HS-5 (cell line): ENCODE measurements at places on chromosomes 3 and 15.

DNA sequence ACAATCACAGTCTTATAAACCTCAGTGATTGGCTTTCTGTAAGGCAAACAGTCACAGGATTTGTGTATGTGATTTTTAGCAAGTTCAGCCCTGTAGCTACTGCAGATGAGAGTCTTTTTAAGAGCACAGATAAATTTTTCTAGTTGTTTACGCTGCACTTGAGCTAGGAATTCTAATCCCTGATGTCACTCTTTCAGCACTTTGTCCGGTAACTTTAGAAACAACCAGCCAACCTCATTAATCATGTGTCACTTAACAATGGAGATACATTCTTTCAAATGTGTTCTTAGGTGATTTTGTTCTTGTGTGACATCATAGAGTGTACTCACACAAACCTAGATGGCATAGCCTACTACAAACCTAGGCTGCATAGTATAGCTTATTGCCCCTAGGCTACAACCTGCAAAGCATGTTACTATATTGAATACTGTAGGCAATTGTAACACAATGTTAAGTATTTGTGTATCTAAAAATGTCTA lies 36.8 kb upstream of the GOLGA6L2 start:
- no peak for DNase-seq

- no peak for DNase-seq
Observed at GRCh38 chr3:115513416-115513800, 109.9 kb upstream of the GAP43 start.

- no peak for DNase-seq
Observed at GRCh38 chr3:23588547-23588946, 217.2 kb upstream of the UBE2E1 start.

DNA sequence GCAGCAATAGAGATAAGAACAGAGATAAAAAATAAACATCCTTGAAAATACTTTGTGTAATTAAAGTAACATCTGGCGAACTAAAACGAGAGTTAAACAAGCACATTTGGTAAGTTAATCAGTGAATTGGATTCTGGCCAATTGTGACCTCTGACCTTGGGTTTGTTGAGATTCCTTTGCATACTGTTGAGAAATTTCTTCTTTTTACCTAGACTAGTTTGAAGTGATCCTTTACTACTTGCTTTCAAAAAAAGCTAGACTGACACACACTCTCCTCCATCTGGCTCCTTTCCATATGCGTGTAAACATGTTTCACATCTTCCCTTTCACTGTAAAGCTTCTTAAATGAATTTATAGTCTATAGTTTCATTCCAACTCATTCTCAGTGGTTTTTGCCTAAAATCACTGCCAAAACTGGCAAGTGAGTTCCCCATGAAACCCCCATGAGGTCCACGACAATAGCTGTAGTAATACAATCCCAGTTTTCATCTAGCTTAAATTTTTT lies 17.3 kb upstream of the GBE1 start:
- no peak for DNase-seq

DNA sequence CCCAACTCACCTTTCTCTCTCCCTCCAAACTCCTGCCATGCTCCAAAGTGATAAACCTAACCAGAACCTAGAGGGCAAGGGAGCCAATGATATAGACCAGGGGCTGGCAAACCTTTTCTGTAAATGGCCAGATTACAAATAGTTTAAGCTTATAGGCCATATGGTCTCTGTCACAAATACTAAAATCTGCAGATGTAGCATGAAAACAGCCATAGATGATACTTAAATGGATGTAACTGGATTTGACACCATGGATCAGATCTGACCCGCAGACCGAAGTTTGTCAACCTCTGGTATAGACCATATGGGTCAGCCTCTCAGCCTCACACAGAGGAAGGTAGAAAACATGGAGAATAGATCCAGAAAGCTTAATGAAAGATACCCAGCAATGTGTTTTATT lies 165.2 kb upstream of the STT3B start:
- DNase-seq, result no peak

- no peak for DNase-seq
Observed at GRCh38 chr3:5096336-5097008, 25.6 kb upstream of the ARL8B start.

GRCh38 chr3:47011371-47011770 lies 31.9 kb downstream of the NBEAL2 start:
- no peak for DNase-seq

DNA sequence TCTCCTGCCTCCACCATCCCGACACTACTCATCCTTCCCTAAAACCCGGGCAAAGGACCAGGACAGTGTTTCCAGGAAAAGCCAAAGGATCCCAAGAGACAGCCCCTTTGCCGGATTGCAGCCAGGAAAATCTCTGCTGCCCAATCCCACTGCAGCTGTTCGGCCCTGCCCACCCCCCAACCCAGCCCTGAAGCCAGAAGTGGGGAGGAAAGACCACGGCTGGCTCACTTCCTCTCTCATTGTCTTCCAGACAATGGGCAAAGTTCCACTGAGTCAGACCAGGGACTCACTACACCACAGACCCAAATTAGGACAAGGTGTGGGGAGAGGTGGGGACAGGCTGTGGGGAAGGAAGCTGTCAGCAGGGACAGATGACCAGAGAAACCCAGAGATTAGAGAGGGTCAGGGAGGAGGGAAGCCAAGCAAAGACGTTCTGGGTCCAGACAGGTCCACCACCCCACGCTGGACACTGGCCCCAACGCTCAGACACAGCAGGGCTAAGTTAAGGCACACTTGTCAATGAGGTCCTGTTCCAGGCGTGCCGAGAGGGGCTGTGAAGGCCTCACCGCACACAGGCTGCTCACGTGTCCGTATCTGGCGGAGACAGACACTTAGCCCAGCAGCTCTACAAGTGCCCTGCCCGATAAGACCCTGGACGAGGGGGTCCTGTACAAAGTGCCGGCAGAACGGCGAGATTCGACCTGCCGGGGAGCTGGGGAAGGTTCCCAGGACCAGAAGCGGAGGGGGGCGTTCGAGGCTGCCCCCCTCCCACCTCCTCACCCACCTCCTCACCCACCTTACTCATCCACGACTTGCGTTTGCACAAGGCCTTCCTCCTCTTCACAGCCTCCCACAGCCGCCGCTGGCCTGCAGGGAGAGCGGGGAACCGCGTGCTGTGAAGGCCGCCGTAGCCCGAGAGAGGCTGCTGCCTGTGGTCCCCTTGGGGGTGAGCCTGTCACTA lies 21.9 kb downstream of the TNK2 start:
- DNase-seq, result no peak

DNA sequence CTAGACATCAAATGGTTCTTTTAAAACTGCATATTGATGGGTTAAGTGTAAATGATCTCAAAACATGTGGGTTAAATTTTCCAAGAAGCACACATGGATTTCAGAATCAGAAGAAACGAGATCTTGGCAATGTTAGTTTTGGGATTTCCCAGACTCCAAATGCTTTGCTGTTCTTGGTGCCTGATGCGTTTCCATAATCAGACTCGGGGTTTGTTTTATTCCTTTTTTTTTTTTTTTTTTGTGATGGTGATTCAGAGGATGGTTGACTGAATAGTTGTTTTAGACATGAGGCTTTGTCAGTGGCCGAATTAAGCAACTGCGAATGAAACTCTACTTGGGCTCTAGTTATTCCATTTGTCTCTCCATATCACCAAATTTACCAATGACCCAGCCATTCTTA lies 52.2 kb upstream of the FAM98B start:
- no peak for DNase-seq

DNA sequence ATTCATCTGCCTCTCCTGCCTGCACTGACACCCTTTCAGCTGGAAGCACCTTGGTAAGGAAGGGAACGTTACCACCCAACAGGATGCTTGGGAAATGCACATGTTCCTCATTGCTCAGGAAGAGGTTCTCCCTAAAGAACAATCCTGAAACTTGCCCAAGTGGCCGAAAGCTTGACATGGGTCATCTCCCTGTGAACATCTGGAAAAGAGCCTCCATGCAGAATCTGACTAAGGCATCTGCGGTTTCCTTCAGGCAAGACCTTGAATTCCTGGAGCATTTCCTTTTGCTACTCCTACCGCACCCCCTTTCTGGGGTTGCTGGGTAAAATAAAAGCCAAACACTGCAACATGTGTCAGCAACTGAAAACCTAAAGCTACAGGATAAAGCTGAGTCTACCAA lies 68.7 kb upstream of the SNRK start:
- DNase-seq, result no peak

GRCh38 chr3:106403371-106404145 lies 534.7 kb upstream of the CBLB start:
- no peak for DNase-seq

DNA sequence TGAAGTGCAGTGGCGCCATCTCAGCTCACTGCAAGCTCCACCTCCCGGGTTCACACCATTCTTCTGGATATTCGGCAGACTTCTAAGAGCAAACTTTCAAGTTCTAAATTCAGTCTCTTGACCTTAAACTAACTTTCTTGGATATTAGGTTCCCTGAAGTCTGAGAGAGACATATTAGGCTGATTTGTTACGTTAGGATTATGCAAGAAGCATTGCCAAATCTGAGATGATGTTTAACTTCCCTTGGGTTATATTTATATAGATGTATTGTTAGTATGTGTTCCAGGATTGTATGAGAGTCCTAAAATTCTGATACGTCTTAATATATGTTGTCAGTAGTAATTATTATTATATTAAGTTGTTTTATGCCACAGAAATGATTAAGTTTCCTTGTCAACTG lies 80.1 kb downstream of the SLC6A1 start:
- no peak for DNase-seq

DNA sequence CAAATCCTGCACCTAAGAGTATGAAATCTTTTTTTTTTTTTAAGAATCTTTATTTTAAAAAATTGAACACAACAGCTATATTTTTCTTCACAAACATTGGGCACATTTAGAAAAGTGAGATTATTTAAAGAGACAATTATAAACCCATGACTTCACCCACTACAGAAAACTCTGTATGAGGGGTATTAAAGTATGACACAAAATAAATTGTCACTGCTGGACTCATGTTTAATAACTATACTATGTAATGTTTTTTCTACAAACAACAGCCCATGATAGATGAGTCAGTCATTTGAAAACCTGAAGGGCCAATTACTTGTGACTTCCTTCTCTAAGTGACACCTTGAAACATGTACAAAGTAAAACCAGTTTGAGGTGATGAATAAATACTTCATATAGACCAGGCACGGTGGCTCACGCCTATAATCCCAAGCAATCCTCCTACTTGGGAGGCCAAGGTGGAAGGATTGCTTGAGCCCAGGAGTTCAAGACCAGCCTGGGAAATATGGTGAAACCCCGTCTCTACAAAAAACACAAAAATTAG lies 36.0 kb downstream of the AQR start:
- no peak for DNase-seq

- DNase-seq, result peak; percentile 76
Observed at GRCh38 chr3:42179110-42179725, 86.8 kb downstream of the CCK start.

- DNase-seq, result no peak
Observed at GRCh38 chr15:66502491-66502890, 2.2 kb downstream of the RPL4 start.

DNA sequence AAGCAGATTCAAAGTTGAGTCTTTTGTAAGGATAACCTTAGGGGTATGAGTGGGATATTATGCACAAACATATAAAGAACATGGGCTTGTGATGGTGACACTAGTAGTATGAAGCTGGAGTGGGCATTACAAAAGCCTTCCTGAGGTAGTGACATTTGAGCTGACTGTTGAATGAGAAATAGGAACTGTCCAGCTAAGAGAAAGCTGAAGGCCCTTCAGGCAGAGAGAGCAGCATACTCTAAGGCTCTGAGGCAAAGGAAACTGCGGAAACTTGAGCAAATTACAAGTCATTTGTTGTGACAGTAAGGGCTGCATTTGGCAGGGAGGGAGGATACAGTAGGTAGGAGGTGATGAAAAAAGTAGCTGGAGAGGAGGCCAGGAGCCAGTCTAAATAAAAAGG lies 190.7 kb upstream of the CD96 start:
- no peak for DNase-seq

DNA sequence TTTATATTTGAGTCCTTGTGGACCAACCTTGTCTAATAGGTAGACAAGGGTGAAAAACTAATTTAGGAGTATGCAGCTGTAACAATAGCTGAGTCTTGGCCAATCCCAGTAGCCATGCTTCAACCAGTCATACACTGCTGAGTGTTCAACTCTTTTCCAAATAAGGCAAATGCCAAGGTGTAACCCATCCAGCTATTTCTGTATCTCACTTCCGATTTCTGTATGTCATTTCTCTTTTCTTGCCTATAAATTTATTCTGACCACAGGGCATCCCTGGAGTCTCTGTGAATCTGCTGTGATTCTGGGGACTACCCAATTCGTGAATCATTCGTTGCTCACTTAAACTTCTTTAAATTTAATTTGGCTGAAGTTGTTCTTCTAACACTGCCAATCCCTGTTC lies 93.2 kb downstream of the MAGI1 start:
- no peak for DNase-seq

DNA sequence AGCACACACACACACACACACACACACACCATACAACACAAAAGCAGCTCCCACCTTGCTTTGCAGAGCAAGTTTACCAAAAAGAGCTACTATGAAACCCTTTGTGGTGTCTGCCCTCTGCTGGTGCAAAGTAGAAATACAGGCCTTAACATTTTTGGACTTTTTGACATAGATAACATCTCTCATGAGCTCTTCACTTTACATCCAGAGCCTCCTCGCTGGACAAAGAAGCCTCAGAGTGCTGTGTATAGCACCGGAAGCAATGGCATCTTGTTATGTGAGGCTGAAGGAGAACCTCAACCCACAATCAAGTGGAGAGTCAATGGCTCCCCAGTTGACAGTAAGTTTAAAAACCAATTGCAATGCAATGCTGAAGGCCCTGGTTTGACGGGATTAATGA lies 157.9 kb downstream of the CHL1 start:
- DNase-seq, result no peak

GRCh38 chr3:7667774-7668173 lies 806.9 kb downstream of the GRM7 start:
- DNase-seq, result no peak

GRCh38 chr3:150278843-150279381 lies 129.2 kb upstream of the TSC22D2 start:
- DNase-seq, result no peak

- DNase-seq, result no peak
Observed at GRCh38 chr3:104385421-104385820, 981.3 kb upstream of the ALCAM start.

DNA sequence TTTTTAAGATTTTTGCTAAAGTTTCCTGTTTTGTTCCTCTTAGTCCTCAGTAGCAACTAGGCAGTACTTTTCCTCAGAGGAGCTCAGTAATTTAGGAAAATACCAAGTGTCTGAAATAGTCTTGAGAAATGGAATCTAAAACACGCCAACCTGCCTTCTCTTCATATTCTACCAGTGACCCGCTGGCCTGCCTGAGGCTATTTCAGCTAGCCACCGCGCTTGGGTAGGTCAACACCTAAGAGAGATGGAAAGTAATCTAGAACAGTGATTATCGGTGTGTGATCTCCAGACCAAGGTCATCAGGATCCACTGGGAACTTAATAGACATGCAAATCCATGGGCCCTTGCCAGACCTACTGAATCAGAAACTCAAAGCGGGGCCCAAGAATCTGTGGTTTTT lies 7.5 kb downstream of the LCTL start:
- no peak for DNase-seq

- DNase-seq, result no peak
Observed at GRCh38 chr15:39582977-39583595, 2.2 kb downstream of the THBS1 start.

- no peak for DNase-seq
Observed at GRCh38 chr3:101050866-101051265, 57.6 kb upstream of the ABI3BP start.
